EH (cell line): ENCODE measurements at places on chromosomes 6 and 20.

GRCh38 chr20:32832664-32833063 lies 12.9 kb downstream of the MAPRE1 start:
- no peak for DNase-seq

GRCh38 chr6:41781366-41781730 lies 766 bp downstream of the PRICKLE4 start:
- no peak for DNase-seq

DNA sequence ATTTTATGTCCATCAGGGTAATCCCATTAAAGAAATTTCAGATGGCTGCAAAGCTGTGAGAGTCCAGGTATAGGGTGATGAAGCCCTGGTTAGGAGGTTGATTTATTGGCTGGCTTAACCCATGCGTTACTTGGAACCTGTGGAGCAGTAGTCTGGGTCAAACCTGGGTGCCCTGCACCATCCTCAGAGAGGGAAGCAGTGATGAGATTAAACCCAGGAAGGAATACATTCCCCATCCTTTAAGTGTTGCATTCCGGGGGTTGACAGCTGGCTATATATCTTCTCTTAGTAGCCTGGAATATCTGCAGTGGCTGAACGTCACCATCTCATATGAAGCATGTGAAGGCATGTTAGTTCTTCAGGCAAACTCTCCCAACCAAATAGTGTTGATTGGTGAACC lies 44.9 kb upstream of the JAG1 start:
- DNase-seq: peak; percentile 13

DNA sequence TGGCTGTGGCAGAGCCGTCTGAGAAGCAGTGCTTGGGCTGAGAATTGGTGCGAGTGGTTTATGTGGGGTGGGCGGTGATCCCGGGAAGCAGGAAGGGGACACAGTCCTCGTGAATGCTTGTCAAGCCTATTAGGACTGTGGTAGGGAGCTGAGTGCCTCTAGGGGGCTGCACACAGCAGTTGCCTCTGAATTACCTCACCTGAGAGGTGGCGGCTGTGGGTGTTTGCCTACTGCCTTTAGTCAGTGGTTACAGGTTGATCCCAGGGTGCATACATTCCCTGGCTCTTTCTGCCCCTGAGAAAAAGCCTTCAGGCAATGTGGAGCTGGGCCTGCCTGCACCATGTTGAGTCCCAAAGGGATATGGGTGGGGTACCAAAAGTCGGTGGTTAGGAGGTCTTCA lies 5.2 kb downstream of the AP5S1 start:
- DNase-seq: no peak

- DNase-seq: no peak
These were observed 69.5 kb downstream of the FAM217A start for GRCh38 chr6:4009486-4009885.

DNA sequence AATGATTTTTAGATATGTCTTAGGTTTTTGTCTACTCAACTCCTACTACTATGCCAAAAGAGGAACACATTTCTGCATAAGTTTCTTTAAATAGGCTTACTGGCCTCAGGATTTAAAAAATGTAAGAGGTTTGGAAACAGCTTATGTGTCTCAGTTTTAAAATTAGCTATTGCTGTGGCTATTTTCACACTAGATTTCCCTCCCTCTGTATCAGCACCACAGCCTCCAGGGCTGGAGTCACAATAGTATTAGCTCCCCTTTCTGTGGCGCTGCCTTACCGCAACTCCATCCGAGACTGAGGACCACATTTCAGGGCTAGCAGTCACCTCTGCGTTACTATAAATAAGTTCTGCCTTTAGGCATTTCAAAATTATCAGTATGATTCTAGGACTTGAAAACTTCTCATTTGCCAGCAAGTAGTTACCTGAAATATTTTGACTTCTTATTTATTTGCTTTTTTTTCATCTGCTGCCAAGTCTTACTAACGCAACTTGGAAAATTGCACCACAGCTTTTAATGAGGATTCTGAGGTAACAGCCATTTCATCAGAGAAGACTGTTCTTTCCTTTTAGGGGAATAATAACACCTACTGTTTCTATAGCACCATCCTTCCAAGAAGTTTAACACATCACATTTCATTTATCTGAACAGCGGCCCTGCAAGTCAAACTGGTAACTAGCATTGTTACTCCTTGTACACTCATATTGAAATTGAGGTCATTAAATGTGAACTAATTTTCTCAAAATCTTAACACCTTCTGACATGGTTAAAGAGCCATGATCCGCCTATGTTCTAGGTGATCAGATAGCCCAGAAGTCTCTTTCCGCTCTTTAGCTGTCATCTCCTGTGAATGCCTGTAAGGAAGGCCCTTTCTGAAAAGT lies 105.9 kb downstream of the GJA10 start:
- DNase-seq: no peak

DNA sequence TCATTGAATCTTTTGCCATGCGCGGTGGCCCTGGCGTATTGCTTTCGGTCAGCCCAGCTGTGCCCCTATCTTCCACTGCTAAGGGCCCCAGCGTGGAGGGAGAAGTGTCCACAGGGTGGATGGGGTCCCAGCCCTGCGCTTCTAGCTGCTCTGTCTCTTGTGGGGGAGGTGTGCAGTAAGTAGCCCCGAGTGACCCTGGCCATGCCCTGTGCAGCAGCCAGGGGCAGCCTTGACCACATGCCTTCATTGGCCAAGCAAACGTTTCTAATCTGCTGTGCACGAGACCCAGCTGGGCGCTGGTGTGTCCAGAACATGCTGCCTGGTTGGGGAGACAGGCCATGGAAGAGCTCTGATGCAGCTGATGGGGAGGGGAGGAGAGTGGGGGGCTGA lies 13.6 kb downstream of the TMEM181 start:
- DNase-seq: no peak

DNA sequence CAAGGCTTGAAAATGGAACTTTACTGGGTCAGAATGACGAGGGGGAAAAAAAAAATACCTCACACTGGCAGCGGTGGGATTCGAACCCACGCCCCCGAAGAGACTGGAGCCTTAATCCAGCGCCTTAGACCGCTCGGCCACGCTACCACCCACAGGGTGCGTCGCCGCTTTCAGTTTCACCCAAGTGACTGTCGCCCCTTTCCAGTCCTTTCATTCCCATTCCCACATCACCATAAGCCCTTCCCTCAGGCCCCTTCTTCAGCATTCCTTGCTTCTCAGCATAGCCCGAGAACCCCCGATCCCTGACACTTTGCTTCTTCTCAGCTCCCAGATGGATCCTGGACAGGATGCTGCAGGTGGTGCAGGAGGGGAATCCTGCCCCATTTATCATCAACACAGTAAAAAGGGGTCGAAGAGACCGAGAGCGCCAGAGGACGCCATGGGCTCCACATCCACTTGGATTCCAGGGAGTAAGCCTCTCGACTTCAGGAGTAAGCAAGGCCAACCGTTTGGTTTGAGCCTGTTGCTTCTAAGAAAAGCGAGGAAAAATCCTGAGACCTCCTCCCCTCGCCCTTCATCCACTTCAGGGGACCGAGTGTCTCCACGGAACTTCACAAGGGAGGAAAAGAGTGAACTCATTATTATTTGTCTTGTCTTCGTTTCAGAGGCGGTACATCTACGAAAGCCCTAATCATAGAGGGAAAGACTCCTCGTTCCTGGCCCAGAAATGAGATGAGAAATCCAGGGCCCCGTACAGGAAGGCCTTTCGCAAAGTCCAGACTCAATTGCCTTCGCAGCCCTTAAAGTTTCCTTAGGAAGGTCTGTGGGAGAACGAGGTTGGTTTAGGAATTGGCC lies 20.0 kb upstream of the TRIM27 start:
- DNase-seq: peak; percentile 84

DNA sequence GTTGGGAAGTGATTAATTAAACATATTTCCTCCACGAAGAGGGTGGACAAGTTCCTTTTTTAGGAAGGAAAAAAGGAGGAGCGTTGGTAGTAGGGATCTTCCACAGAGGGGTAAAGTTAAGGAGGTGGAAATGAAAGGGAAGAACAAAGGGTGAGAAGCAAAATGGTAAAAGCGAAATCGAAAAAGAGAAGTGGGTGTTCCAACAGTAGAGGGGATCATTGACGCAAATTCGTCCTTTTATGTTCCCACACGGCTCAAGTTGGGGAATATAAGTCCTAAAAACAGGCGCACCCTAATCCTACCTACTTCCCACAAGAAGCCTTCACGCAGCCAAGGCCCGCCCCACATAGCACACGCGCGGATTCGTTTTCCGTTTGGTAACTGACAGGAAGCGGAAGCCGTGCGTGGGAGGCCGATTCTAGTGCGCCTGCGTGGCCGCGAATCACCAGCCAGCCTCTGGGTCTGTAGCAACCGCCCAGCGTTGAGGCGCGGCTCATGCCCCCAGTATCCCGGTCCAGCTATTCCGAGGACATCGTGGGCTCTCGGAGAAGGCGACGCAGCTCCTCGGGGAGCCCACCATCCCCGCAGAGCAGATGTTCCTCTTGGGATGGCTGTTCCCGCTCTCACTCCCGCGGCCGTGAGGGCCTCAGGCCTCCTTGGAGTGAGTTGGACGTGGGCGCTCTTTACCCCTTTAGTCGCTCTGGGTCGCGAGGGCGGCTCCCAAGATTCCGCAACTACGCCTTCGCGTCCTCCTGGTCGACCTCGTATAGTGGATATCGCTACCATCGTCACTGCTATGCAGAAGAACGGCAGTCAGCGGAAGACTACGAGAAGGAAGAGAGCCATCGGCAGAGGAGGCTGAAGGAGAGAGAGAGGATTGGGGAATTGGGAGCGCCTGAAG lies at the start of gene NKAPL:
Gene NKAPL (plus strand): TSS at position 421 of the 901 bp plus-strand sequence. CDS start 75 bp downstream, at position 496.
- DNase-seq: peak; percentile 42
